ENCODE measurements at places on chromosomes 2 and 18. TPM values are rescaled to one million over a fixed set of nuclear protein-coding genes. Genes with fewer than 3 reads are reported as not detected.

GRCh38 chr2:3644891-3645605, 13.0 kb upstream of the ALLC start:
- no peak for DNase-seq

SULT6B1 gene
- total RNA-seq = not detected

KIF1A gene
- total RNA-seq = 1.7 TPM

- no peak for DNase-seq
Measured at GRCh38 chr2:107336526-107336925, 450.6 kb upstream of the ST6GAL2 start.

SIX3 gene
- not detected for total RNA-seq

RND3 gene
- total RNA-seq = 3.6 TPM

GRCh38 chr2:215841175-215841816, 172.1 kb downstream of the MREG start:
- no peak for DNase-seq
